NCI-H510A treated with DMSO at 0.1 percent for 48 hours (cell line): ENCODE measurements at places on chromosomes 4 and X.

DNA sequence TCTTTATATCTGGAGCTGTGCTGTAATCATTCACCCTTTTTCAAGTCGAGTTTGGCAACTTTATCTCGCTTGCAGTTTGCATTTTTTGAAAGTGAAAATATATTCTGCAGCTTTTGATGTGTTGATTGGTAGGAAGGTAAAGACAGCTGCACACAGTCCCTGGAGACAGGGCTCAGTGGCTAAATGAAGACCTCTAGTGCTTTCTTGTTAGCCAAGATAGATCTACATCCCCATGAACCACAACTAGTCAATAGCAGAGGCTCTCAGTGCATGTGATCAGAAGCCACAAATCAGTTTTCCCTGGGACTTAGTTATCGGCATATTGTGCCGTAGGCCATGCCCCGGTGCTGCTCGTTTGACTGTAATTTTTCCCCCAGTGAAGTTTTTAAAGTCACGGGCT lies 587.7 kb upstream of the PITX2 start:
- DNase-seq, result no peak

DNA sequence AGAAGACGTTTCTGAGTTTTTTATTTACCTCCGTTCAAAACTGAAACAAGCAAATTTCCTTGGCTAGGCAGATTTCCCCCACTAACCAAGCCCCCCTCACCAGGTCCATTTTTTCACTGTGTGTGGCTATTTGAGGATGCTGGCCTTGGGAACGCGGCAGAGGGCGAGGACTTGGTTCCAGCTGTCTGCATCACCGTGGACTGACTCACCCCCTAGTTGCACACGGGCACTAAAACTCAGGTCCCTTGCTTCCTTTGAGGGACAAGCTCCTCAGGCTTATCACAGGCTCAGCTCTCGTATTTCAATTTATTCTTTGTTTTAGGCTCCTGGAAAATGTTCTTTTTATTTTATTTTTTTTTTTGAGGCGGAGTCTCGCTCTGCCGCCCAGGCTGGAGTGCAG lies 8.4 kb upstream of the MTNR1A start:
- no peak for DNase-seq

- DNase-seq, result no peak
These were observed 204.8 kb downstream of the CFAP299 start for GRCh38 chr4:80540349-80540748.

GRCh38 chr4:30755346-30755745 lies 35.2 kb downstream of the PCDH7 start:
- no peak for DNase-seq

- no peak for DNase-seq
These were observed 13.1 kb upstream of the GPM6B start for GRCh38 chrX:13829983-13830382.

- DNase-seq, result no peak
These were observed 1568.6 kb upstream of the PCDH7 start for GRCh38 chr4:29151584-29151983.

GRCh38 chr4:13522282-13523104 lies 21.8 kb downstream of the NKX3-2 start:
- DNase-seq, result no peak

DNA sequence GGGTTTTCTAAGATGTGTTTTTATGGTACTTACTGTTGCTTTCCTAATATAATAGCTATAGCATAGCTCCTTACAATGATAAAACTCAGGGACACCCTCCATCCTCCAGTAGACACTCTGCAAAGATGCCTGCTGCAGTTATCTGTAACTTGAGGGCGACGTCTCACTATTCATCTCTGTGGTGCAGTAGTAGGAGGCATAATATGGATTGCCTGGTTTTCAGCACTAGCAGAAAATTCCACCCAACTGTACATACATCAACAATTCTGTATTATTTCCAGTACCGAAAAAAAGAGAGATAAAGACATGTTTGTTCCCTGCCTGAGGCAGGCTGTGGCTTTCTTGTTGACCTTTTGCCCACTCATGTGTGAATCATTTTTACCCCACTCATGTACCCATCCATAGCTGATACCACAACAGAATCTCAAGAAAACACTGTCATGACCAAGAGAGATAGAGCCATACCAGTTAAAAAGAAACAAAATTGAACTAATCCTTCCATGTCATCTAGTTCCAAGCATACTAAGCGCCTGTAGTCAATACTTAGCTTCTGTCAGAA lies 220.1 kb downstream of the RAB28 start:
- no peak for DNase-seq

- no peak for DNase-seq
These were observed 571.9 kb downstream of the SPOCK3 start for GRCh38 chr4:166662266-166662843.

DNA sequence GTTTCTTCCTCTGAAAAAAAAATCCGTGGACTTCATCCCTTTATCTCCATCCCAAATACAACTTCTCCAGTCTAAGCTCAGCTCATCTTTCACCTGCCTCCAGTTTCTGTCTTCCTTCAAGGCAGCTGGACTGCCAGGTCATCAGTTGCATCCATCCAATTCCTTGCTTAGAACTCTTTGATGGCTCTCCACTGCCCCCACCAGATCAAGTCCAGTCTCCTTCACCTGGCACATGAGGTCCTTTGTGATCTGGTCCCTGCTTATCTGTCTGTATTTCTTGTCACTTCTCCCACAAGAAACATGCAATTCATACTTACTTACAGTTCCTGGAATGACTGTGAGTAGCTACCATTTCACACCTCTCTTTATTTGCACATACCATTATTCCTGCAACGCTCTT lies 33.8 kb downstream of the OTUD6A start:
- DNase-seq, result peak; percentile 28

- peak; percentile 33 for DNase-seq
These were observed at the start of gene FLNA for GRCh38 chrX:154374313-154375155. Gene FLNA (minus strand): TSS chrX:154374634. CDS start chrX:154371245, 3,389 bp downstream.

GRCh38 chrX:150873616-150874015 lies 24.9 kb downstream of the CD99L2 start:
- peak; percentile 57 for DNase-seq

DNA sequence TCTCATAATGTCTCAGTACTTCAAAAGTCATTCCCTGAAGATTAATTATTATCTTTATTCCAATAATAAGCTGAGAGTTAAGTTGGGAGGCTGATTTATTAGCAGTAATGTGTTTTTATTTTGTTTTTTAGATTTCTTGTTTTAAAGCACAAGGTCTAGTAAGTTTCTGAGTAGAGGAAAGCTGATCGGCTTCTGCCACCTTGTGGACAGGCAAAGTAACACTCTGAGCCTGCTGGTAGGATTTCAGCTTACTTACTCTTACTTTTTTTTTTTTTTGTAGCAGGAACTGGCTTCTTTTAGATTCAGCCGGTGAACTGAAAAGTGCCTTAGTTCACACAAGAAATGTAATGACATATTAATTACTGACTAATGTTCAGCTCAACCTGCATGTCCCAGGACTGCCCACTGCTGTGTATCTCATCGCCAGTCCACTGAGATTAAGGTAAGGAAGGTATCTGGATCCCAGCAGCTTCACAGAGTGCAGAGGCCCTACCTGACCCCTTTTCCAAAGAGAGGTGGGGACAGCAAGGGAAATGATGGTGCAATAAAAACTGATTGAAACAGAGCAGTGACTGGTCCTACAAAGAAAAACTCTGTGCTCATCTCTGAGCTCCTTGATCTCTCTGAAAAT lies 126.5 kb downstream of the ADGRA3 start:
- peak; percentile 35 for DNase-seq

- DNase-seq, result no peak
These were observed 8.4 kb upstream of the OPN1LW start for GRCh38 chrX:154135458-154136229.

GRCh38 chr4:105348719-105349118 lies 125.1 kb downstream of the PPA2 start:
- no peak for DNase-seq

DNA sequence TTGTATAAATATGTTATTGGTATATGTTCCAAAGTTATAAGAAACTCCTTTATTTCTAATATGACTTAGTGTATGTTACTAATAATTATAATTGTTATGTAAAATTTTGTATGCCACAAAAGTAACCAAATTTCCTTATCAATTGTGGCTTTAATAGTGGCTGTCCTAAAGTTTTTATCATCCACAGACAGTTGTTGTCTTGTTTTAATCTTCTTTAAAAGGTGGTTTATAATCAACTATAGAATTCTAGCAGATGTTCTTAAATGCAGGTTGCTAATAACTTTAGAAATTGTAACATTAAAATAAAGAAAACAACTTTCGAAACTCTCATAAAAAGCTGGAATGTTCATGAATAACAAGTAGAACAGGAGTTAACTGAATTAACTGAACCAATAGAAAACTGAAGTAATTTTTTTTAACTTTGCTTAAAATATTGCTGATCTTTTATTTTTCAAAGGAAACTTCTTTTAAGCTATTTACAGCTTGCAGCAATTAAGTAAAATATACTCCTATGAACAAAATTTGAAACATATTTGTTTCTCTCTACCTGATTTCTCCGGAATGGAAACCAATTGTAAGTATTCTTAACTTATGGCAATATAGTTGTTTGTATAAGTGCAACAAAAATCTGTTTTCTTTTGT lies 24.3 kb downstream of the HSD17B11 start:
- DNase-seq, result no peak

DNA sequence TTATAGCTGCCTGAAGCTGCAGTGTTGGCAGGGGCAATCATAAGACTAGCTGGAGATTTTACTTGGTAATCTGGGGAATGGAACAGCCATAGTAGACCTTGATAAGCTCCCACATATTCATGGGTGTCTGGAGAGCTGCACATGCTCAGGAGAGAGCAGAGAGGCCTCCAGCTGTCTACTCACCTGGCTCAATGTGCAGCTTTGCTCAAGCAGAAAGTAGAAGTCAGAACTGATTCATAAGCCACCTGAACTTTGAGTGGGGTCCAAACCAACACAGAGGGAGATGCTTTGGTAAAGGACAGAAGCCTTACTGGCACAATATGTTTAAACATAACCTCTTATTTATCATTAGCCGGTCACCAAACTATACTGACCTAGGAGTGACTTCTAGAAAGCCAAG lies 54.4 kb downstream of the KDM6A start:
- DNase-seq, result no peak

GRCh38 chrX:153319295-153320046 lies 2.1 kb downstream of the PNMA6F start:
- DNase-seq, result no peak

DNA sequence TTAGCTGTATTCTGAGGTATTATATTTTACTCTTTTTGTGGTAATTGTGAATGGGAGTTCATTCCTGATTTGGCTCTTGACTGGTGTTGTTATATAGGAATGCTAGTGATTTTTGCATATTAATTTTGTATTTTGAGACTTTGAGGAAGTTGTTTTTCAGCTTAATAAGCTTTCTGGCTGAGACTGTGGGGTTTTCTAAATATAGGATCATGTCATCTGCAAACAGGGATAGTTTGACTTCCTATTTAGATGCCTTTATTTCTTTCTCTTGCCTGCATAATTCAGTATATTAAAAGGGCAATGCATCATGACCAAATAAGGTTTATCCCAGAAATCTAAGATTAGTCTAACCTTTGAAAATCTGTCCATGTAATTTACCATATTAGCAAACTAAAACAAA lies 44.7 kb upstream of the EPGN start:
- no peak for DNase-seq

DNA sequence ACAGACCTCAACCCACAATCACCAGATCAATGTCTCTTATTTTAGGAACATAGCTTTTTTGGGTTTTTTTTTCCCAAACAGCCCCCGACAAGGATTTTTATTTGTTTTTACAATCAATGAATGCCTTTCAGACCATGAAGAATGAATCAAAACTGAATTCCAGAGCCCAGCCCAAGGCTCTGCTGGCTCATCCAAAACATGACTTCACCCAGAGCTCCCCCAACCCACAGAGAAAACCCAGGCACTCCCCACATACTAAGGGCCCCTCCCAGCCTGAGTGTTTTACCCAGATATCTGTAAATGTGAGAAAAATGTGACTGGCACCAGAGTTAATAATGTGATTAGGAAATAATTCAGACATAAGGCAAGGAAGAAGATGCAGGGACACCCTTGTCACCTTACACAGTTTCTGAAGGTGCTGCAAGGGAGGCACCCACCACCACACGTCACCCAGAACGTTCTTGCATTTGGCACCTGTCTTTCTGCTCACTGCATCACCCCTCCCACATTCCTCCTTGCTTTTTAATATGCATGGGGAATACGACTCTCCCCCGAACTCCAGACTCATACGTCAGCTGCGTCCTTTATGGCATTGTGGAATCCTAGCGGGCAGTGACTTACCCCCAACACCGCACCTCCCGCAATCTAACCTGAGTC lies 47.8 kb upstream of the C4orf50 start:
- DNase-seq, result no peak

GRCh38 chrX:121479406-121479805 lies 432.0 kb downstream of the GLUD2 start:
- no peak for DNase-seq

DNA sequence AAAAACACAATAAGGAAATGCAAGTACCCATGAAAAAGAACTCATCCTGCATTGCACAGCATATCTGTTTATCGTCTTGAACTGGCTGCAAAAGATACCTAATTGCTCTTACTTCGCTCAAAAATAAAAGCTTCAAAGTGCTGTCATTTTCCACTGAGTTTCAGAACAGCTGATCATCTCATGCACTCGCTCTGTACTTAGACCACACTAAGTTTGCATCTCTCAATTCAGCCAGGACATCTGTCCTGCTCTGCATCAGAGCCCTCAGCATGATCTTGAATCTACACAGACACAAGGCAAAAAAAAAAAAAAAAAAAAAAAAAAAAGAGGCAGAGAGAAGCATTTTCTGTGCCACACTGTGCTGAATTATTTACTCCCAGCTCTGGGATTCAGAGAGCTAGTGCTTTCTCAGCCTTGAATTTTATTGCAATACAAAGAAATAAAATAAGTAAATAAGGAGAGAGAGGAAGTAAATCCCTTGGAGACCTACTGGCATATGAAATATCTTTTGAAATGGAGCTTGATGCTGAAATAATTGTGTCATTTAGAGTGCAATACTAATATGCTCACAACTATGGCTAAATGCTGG lies 81.3 kb downstream of the PPP1R2C start:
- DNase-seq, result no peak

DNA sequence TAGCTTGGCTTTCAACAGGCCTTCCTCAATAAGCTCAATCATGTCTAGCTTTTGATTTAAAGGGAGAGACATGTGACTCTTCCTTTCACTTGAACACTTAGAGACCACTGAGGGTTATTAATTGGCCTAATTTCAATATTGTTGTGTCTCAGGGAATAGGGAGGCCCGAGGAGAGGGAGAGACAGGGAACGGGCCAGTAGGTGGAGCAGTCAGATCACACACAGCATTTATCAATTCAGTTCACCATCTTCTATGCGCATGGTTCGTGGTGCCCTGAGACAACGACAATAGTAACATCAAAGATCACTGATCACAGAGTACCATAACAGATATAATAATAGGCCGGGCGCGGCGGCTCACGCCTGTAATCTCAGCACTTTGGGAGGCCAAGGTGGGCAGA lies 17.8 kb downstream of the ZNF81 start:
- DNase-seq, result no peak

DNA sequence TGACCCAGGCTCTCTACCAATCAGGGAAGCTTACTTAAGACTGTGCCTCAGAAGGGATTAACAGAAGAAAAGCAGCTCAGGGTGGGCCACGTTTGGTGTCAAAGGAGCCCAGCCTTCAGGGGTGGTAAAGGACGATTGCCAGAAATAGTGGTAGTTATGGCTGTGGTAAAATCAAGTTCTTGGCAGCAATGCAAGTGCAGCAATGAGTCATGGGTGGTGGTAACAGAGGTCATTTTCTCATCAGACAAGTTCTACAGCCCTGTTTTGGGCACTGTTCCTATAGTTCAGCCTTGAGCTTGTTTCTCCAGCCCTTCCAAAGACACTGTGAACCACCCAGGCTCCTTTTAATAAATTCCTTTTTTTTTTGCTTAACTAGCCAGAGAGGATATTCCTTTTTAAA lies 120.3 kb downstream of the EFHC2 start:
- no peak for DNase-seq
